GM23338 (cell line): ENCODE measurements at places on chromosomes 12 and 14. TPM values are rescaled to one million over a fixed set of nuclear protein-coding genes. Genes with fewer than 3 reads are reported as not detected.

DNA sequence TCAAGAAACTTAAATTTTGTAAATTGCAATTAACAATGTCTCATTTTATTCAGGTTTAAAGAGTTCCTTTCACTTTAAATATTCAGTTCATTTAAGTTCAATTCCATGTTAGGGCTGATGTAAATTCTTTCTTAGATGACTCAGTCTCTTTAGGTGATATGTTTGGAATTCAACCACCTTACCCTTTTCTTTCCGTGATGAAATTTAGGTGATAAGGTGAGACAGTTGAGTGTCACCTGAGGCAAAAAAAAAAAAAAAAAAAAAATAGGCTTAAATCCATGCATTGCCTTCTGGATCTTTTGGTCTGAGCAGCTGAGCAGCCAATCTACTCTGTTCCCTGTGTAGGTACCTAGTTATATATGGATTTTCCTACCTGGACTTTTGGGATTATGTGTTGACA lies 299.5 kb downstream of the DAD1 start:
- DNase-seq: no peak

DNA sequence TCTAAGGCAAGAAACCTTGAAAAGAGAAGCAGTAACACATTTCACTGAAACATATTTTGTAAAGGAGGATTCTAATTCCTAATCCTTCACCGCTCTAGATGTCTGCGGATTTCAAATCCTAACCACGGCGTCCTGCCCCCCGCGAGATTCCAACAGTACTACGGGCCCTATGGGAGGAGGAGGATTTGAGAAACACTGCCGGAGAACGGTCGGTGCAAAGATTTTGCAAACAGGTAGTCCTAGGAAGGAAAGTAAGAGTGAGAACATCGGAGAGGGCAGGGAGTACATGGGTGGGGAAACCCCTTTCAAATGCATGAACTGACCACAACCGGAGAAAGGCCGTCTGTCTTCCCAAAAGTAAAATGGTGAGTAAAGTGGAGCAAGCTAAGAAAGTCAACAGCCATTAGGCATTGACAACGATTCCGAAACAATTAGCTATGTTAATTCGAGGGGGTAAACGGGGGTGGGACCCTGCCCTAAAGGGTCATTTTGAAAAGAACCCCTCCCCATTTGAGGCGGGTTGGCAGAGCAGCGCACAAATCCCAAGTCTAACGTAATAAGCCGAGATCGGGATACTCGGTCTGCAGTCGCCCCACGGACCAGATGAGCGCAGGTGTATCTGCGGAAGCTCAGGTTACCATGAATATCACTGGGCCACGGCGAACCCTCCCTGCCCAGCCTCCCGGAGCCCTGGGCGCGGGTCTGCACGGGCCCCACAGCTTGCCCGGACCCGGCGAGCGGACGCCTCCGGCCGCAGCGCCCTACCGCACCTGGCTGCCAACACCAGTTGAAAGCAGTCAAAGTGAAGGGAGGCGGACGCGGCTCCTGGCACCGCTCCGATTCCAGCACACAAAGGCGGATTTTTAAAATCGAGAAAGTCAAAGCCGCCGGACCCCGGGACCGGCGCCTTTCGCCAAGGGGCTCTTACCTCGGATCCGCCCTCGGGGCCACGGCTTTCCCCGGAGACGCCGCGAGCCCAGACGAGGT lies 662 bp downstream of the EPS8 start:
- peak; percentile 70 for DNase-seq

GRCh38 chr14:103209054-103209453 lies 85.8 kb downstream of the TNFAIP2 start:
- no peak for DNase-seq

DNA sequence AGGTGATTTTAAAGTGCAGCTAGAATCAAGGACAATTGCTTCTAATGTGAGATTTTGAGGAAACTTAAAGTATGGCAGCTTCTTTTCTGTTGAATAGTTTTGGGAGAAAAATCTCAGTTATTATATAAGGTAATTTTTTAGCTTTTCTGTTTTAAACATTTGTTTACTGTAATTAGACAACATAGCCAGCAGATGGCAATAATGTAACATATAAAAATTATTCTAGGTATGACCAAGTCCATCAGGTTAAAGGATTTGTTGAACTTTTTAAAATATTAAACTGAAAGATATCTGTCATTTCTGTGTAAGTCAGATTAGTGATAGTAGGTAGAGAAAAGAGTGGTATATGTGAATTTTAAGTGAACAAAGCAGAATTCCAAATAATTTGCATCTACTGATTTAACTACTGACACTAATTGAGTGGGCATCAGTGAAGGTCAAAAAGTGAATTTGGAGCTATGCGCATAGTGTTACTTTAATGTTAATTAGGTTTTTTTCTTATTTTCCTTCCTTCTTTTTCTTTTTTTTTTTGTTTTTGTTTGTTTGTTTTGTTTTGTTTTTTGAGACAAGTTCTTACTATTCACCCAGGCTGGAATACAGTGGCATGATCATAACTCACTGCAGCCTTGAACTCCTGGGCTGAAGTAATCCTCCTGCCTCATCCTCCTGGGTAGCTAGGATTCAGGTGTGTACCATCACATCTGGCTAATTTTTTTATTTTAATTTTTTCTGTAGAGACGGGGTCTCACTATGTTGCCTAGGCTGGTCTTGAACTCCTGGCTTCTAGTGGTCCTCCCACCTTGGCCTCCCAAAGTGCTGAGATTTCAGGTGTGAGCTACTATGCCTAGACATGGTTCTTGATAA lies 18.6 kb downstream of the PRORP start:
- DNase-seq: peak; percentile 31

DNA sequence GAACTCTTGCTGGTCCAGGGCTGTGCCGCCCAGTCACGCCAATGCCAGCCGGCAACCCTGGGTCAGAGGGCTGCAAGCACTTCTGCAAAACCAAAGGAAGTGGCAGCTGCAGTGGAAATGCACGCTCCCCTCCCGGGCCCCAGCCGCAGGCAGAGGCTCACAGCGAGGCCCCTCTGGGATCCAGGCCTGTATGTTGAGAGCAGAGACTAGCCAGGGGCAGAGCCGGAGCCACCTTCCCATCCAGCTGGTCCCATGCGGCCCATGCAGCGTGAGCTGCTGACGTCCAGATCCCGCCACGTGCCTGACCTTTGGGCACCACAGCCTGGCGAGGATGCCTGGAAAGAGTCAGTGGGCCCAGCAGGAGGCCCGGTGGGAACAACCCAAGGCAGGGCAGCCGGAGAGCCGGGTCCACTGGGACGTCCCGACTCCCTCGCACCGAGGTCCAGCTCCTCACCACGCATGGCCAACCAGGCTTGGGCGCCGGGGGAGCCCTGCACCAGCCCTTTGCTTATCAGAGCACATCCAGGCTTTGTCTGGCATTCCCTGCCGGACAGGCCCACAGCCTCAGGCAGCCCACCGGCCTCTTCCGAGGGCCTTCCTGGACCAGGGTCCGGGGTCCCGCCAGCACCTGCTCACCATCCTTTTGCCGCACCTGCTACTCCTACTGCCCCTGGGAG lies 4.3 kb downstream of the GPR132 start:
- DNase-seq: no peak

DNA sequence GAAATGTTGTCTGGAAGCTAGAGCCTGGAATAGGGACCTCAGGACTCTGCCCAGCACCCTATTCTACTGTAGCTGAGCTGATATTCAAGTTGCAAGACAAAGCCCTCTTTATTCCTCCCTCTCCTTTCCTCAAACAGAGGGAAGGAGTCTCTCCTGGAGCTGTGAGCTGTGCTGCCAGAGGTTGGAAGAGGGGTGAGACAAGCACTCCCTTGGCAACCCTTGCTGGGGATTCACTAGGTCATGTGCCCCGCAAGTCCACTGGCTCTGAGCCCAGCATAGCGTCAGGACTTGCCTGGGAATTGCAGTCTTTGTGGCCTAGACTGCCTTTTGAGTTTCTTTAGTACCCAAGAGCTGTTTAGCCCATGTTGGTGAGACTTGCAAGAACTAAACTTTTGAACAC lies 11.4 kb upstream of the ASCL1 start:
- DNase-seq: no peak

- no peak for DNase-seq
Observed at GRCh38 chr14:48738186-48738925, 847.8 kb downstream of the RPS29 start.

DNA sequence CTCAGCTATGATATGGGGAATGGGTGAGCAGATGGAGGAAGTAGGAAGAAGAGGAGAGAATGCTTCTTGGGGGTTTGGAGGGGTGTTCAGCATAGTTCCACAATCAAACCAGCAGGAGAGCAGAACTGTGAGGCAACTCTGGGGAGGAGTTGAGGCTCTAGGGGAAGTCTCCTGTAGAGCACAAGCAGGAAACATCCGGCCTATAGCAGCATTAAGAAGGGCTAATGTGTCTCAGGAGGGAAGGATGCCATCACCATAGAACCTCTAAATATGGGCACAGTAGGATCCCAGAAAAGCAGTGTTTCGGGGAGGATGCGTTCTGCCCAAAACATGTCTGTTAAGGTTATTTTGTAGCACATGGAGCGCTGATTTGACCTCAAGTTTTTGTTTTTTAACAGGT lies 8.4 kb upstream of the SALL2 start:
- DNase-seq: peak; percentile 88

GRCh38 chr14:95143808-95144620 lies 13.3 kb downstream of the DICER1 start:
- DNase-seq: no peak

DNA sequence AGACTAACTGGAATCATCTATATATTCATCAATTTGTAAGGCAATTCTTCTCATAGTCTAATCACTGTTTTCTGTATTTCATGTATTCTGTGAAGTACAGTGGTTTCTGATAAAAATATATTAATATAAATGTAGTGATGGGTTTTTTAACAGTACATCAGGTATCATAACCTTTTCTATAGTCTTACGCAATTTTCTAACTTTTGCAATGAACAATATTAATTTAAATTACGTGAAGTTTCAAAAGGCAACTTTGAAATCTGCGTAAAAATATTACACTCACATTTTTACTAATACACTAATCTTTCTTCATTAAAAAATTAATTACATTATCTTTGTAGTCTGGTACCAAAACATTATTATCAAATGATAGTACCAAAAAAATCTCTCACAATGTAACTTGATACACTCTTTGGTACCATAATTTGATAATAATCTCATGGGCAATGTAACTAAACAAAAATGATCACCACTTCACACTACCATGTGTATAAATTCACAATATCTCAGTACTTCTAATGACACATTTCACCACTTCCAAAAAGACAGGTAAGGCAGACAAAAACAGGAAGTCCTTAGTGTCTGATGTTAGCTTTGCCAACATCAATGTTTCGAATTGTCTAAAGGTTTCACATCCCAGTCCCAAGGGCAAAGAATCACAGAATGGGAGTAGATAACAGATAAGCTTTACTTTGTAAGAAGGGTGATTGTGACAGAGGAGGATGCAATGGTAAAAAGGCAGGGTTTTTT lies 8.7 kb downstream of the DNAI7 start:
- DNase-seq: no peak

DNA sequence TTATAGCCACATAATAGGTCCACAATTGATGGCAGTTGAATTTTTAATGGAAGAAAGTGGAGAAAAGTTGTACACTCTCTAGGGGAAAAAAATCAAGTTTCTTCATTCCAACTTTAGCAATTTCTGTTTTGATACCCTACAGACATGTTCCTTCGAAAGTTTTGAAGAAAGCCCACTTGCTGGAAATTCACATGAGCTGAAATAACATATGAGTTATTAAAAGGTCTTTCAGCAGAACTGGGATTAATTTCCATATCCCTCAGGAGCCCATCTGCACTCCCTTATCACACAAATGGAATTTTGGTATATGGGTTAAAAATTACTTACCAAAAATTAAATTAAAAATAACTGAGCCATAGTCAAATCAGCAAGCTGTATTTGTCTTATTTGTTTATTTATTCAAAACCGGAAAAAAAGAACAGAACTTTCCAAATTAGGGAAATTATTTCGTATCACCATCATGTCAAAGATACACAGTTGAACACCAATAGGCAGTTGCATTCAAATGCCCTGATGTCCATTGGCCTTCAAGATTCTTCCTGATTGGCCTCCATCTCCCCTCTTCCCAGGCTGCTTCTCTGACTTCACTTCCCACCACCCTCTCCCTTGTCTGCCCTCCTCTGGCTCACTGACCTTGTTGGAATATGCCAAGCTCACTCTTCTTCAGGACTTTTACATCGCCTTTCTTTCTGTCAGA lies 445.5 kb downstream of the EGLN3 start:
- no peak for DNase-seq

DNA sequence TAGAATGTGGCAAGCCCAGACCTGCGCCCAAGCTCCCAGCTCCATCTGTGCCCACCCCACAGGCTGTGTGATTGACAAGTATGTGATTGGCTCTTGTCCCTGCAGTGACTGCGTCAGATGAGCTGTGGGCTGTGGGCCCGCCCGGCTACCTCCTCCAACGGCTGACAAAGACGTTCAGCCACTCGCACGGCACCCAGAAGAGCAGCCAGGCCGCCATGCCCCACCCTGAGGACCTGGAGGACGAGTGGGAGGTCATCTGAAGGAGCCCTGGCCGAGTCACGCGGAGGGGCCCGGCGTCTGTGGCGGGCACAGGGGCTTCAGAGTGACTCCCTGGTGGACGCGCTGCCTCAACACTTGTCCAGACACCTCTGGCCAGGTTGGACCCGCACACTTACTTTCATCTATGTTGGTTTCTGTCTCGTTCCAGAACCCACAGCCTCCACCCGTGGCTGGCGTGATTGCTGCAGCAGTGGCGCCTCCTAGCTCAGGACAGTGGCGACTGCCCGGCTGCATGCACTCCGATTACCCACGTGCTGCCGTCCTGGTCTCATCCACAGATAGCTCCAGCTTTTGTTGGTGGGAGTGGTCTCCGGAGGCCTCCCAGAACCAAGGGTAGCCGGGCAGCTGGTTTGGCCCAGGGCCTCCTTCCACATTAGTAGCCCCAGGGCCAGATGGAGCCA lies 11.4 kb downstream of the ANKRD9 start:
- DNase-seq: peak; percentile 67

DNA sequence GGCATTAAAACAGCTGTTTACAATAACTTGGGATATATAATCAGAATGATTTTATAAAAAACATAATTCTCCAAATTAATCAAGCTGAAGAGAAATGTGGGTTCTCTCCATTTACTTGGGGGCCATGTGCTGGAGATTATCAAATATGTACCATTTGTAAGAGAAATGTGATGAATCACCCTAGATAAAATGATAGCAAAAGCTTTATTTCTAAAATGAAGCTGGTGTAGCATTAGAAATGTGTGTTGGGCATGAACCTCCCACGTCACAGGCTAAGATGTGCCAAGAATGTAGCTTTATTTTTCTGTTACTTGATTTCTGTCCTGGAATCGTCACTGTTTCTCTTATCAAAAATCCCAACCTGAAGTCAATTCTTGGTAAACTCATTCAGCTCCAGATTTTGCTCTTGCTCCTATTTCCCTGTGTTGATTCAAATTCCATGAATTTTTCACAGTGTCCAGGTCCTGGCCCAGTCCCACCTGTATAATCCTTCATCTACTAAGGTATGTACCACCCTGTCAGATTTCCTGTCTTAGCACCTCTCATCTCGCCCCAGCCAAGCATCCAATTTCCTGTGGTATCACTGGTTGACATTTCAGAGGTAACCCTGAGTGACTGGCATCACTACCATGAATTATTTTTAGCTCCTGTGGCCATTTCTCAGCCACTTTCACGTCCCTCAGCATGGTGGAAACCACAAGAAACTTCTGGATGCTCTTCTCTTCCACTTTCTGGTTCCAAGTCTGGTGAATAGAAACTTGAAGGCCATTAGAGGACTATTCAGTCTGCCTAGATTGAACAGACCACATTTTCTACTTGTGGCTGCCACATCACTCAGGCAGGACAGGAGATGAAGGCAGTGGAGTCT lies 103.6 kb upstream of the FLRT2 start:
- DNase-seq: no peak

The SUOX gene
- 21.9 and 27.5 TPM in 2 replicates for total RNA-seq

The KRT6B gene
- not detected in 2 replicates for total RNA-seq

The IAPP gene
- total RNA-seq: not detected in 2 replicates

The HCAR2 gene
- total RNA-seq: not detected in 2 replicates

The YBX3 gene
- total RNA-seq: 179 and 182 TPM in 2 replicates
